DMS 273 treated with DMSO at 0.1 percent for 48 hours (cell line): ENCODE measurements at places on chromosomes 3 and 15.

DNA sequence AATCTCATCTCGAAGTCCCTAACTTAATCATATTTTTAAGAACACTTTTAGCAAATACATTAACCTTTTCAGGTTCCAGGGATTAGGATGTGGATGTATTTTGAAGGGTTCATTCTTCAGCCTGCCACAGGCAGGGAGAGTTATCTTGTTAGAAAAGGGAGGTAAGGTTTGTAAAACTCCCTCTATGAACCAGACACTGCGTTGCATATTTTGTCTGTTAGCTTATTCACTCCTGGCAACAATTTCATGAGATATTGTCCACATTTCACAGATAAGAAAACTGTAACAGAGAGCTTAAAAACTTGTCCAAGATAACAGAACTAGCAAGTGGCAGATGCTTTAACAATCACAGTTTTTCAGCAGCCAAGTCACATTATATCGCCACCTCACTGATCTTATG lies 155.4 kb downstream of the DIPK2A start:
- no peak for DNase-seq

DNA sequence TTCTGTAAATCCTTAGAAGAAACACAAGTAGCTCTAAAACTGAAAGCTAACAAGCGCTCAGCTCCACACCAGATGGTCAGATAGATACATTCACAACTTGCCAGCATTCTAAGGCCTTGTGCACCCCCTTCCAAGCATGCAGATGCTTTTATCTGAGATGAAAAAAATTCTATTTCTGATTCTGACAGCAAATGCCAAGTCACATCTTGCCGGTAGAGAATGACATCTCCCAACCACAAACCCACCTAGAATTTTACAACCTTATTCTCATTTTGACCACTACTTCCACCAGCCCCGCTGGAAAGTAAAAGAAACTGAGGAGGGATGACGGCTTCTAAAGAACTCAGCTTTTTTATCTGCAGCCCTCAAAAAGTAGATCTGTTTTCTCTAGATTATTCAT lies 57.7 kb downstream of the SUMF1 start:
- DNase-seq: no peak

DNA sequence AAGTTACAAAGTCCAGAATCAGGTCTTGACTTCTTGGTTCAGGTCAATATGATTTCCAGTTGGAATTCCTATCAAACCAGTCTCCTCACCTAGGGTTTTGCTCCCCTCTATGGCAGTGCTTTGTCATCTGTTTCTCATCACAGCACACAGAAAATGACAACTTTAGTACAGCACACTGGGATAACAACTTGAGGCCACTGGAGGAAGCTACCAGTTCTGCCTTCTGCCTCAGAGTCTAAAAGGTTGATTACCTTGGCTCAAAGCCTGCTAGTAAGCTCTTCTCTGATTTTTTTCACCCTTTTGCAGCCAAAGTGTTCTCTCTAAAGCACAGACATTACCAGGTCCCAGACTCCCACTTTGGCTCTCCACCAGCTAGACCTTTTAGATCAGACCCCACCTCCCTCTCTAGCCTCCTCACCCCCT lies 24.8 kb upstream of the TRIM59 start:
- DNase-seq: no peak

- no peak for DNase-seq
Measured at GRCh38 chr3:190073264-190074008, 47.3 kb downstream of the P3H2 start.

DNA sequence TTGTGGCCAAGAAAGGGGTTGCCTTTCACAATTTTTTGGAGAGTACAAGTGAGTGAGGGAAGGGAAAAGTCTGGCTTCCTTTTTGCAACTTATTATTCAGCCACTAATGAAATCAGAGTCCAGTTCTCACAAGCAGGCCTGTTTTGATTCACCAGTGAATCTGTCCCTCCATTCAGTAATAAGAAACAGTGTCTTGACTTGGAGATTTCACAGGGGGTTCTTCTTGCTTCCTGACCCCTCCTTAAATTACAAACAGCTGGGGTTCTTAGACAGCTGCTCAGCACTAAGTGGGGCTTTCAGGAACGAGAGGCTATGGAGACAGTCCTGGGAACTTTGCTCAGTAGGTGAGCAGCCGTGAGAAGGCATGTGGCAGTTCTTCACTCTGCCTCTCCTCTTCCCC lies 24.5 kb downstream of the SEMA3G start:
- no peak for DNase-seq

DNA sequence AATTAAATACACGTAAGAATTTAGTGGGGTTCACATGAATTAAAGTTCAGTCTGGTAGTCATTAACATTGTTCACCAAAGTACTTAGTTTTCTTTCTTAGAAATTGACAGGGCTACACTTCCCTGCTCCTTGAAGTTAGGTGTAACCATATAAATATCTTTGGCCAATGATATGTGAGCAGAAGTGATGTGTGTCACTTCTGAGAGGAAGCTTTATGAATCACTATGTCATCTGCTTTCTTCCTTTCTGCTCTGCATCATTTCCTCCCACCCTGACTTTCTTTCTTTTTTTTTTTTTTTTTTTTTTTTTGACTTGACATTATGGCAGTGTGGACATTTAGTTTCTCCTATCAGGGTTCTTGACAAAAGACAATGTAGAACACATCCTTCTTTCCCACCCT lies 156.2 kb upstream of the COL8A1 start:
- DNase-seq: no peak

DNA sequence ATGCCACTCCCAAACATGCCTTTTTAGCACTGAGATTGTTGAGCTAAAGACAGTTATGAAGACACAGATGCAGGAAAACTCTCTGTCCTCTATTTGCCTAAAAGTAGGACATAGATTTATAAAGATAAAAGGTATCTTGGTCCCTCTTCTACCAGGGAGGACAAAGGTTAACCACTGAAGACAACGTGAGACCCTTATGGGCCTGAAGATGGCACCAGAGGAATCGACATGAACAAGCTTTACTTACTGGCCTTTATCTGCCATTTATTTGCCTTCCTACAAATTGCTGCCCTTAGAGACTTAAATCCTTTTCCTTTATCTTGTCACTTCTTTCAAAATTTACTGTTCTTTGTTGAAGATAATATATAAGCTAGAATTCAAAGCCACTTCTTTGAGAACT lies 109.7 kb upstream of the FAM3D start:
- no peak for DNase-seq

DNA sequence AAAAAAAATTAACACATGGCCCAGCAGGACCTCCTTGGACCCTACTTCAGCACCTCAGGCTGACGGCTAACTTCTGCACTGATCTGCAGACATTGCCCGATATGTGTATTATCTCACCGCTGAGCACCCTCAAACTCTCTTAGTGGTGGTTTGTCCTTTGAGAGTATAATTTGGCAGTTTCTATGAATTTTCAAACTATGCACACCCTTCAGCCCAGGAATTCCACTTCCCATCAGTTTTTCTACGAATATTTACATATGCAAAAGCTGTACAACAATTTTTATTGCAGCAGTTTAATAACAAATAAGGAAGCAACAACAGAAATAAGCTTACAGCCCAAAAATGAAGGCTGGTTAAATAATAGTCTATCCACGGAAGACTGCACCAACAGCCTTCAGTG lies 44.6 kb downstream of the HES1 start:
- no peak for DNase-seq

- no peak for DNase-seq
Measured at GRCh38 chr3:193119926-193120325, 121.1 kb upstream of the PLAAT1 start.

DNA sequence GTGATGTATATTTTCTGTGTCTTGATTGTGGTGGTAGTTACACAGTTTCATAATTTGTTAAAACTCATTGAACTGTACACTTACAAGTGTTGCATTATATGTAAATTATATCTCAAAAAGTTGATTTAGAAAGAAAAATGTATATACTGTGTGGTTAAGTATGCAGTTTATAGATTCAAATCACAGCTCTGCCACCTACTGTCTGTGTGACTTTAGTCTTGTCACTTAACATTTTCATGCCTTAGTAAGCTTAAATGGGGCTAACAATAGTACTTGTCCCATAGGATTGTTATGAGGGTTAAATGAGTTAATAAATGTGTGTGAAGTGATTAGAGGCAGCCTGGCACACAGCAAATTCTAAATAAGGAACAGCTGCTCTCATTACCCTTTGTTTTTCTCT lies 120.9 kb upstream of the P2RY1 start:
- no peak for DNase-seq

- DNase-seq: no peak
Measured at GRCh38 chr3:71064956-71065763, 518.4 kb downstream of the FOXP1 start.

DNA sequence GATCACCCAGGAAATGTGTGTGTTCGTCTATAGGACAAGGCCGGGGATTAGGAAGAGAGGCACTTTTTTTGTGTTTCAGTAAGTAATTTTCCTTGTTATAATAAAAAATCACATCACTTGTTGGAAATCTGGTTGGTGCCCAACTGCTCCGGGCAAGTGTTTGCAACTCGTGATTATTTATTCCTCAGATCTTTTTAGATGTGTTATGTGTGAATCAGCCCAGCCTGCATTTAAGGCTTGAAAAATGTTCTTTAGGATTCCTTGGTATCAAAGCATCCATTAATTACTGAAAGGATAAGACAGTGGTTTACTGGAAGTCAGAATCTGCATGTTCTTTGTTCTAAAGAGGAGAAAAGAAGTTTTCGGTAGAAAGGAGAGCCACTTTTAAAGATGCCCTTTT lies 345.6 kb downstream of the FEZF2 start:
- DNase-seq: no peak

GRCh38 chr15:57418635-57419034 lies 42.3 kb downstream of the CGNL1 start:
- DNase-seq: no peak

DNA sequence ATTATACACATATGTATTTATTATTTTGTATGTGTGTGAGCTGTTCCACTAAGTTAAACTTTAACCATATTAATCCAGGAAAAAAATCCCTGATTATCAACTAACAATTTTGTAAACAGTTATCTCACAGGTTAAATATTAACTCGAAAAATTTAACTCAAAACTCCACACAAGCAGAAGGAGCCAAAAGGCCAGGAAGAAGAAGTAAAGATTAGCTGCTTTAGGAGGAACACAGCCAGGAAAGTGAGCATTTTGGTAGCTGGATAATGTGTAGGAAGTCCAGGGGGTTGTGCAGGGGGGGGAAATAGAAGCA lies 425.0 kb downstream of the TIGIT start:
- no peak for DNase-seq

DNA sequence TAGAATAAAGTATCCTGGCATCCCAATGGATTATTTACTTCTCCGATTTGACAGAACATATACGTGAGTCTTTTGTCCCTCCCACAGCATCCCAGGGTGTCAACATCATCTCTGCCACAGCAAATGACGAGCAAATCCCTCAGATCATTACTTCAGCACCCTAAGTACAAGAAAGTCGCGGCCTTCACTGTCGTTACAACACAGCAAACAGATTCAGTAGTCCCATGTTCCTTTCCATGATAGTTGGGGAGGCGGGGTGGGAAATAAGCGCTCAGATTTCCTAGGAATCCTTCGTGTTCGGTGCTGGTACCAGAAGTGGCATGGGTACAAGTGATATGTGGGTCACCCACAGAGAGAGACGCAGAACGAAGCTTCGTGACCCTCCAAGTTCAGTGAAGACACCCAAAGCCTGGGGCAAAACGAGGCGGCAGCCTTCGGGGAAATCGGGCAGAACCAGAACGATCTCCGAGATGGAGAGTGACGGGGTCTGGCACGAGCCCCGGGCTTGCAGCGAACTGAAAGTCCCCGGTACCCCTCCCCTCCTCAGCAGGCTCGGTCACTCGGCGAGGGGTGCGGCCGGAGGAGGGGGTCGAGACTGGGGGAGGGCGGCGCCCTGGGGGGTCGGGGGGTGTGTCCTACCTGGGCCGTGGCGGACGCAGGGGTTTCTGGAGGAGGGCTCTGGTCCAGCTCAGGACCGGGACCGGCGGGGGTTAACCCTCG lies 619 bp downstream of the TTBK2 start:
- DNase-seq: no peak

- no peak for DNase-seq
Measured at GRCh38 chr15:91484141-91484540, 369.4 kb upstream of the SLCO3A1 start.

DNA sequence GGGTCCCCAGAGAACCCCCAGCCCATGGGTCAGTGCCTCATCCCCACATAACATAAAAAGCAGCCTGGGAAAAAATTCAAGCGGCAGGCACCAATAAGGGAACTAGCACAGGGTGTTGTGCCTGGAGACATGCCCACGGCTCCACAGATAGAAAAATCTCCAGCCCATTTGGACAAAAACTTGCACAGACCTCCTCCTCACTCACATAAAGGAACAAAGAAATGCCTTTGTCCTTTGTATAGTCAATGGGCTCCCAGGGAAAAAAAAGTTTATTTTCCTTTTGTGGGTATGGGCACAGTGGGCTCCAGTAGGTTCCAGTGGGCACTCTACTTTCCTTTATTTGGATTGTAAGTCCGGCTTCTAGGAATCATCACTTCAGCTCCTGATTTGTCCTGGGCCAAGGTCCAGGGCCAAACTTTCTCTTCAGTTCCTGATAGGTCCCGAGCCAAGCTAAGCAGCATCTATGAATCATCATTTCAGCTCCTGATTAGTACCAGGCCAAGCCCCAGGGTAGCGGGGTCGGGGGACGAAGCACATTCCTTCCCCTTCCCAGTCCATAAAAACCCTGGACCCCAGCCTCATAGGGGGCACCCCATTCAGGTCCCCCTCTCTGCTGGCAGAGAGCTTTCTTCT lies 1.6 kb upstream of the DNAH12 start:
- DNase-seq: no peak

GRCh38 chr15:45443645-45444044 lies 65.3 kb upstream of the GATM start:
- DNase-seq: no peak

GRCh38 chr3:181442066-181442465 lies 269.7 kb upstream of the SOX2 start:
- no peak for DNase-seq

DNA sequence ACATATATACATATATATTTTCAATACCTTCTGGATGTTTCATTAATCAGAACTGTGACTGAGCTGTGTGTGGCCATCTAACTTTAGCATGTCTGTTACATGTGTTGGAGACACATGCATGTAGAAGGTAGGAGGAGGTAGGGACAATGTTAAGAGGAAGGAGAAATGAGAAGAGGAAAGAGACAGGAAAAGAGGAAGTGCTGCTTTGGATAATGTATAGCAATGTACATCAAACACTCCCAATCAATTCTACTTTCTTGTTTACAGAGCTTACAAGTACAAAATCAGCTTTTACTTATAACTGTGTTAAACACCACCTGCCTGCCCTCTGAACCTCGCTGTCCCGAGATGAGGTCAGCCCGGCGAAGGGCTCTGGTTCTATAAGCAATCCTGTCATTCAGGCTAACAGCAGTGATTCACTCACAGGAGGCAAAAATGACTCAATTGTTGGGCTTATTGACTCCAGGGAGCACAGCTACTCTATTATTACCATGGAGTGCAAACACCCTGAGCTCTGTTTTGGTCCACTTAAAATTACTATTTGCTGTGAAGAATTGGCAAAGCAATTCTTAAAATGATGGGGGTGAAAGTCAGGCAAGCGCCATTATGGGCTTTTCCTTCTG lies 188.9 kb downstream of the MEIS2 start:
- no peak for DNase-seq

GRCh38 chr3:105364128-105364527 lies 2.6 kb upstream of the ALCAM start:
- DNase-seq: no peak
